ENCODE measurements at places on chromosomes 1 and 21.
A peak's percentile ranks its signal among the peaks of the same experiment; 100 is the strongest.

- DNase-seq: no peak
Observed at GRCh38 chr1:47013293-47013692, 10.2 kb upstream of the CYP4X1 start.

DNA sequence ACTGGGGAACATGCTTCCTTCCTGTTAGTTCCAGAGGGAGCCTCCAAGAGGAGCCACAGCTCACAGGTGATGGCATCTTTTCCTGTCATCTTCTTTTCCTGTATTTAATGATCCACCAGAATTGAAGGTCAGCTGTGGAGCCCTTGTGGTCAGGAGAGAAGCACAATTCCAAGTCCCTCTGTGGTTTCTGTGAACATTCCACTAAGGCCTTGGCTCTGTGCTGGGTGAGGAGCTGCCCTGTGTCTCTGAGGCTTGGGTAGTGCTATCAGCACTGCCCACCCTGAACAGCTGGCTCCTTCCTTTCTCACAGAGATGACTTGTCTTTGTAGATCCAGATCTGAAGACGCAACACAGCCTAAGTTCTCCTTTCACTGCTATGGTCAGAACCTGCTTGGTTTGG, 141.9 kb upstream of the MAP1LC3C start:
- DNase-seq: no peak

DNA sequence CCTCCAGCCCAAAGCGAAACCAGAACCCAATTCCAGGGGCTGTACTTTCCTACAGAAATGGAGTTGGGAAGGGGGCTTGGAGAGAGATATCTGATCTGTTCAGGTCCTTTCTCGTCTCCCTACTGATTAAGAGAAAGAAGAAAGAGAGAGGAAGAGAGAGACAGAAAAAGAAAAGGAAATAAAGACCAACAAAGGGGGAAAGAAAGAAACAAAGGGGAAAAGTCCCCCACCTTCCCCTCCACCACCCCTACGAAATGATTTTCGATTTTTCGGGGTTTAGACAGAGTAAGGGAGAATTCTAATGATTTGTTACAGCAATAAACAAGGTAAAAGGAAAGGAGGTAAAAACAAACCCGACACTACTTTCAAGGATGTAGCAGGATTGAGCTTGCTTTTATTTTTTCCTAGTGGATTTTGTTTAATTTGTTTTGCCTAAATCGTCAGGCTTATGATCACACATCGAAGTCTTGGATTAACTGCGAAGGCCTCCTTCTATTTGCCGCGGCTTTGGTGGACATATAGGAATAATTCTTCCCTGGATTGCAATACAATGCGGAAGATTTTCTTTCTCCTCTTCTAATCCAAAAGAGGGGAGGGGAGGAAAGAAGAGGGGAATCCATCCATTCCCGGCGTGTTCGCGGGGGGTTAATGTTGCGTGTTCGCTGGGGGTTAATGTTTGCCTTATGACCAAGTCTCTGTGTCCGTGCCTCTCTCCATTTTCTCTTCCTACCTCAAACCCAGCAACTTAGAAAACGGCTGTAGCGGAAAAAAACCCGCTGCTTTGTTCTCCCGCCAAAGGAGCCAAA, 1.9 kb downstream of the TAL1 start:
- DNase-seq: no peak

DNA sequence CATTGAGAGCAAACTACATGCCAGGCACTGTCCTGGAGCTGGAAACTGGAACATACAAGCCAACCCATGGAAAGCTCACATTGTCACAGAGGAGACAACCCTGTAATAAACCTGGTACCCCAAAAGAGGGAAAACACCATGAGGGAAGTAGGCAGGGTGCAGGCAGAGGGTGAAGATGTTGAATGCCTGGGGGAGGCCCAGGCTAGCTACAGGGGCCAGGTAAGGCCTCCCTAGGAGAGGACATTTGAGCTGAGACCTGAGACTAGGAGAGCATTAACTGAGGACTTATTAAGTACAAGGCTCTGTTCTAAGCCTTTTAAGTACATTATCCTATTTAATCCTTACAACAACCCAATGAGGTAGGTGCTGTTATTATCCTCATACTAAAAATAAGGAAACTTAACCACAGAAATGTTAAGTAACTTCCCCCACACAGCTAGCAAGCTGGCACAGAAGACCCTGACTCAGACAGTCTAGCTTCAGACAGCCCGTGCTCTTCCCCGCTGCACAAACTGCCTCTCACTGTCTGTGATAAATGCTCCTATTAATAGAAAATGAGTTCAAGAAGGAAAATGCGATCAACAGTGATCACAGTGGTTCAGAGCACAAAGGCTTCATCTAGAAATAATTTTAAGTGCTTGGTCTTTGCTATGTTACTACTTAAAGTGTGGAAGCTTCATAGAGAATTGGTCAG, 41.8 kb downstream of the ZNF281 start:
- no peak for DNase-seq

DNA sequence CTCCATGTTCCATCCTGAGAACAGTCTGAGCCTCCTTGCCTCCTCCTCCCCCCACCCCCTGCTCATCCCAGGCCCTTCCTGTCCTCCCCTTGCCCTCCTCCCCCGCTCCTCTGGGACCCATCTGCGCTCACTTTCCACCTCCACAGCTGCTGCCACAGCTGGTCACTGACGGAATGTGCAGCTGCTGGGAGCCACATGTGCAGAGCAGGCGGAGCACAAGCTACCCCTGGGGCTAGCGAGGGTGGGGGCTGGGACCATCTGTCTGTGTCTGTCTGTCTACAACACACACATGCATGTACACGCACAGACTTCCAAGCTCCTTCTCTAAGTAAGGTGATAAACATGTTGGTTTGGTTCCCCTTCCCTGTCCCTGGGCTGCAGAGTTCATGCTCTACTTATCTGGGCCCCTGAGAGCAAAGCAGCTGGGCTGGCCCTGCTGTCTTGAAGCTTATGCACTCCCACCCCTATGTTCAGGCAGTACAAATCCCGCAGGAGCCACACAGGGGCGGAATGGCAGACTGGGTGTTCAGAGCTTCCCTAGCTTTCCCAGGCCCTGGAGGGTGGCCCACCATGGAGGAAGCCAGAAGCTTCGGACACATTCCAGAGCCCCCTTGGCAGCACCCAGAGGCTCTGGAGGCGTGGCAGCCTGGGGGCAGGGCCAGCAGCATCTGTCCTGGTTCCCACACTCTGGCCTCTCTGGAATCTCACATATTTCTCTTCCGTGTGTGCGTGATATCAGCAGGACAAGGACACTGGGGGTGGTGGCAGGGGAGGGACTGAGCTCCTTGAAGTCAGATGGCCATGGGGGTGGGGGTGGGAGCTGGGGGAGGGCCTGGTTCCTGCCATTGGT, 7.0 kb upstream of the HEYL start:
- DNase-seq: no peak

DNA sequence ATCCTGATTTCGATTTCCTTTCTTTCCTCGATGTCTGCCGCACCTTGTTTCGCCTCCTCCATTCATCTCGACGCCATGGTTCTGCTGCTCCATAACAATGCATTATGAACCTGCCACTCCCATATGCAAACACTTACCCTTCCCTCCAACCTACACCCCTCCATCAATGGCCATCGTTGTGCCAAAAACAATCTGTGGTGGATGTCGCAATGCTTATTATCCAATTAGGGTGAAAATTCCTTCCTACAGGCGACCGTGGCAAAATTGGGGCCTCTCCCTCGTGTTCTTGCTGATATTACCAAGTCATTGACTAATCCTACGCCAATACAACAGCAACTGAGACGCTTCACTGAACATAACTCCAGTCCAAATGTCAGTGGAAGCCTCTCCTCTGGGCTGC, 40.3 kb downstream of the CLEC20A start:
- DNase-seq: no peak

- no peak for DNase-seq
Observed at GRCh38 chr1:12486059-12486341, 132.0 kb downstream of the DHRS3 start.

DNA sequence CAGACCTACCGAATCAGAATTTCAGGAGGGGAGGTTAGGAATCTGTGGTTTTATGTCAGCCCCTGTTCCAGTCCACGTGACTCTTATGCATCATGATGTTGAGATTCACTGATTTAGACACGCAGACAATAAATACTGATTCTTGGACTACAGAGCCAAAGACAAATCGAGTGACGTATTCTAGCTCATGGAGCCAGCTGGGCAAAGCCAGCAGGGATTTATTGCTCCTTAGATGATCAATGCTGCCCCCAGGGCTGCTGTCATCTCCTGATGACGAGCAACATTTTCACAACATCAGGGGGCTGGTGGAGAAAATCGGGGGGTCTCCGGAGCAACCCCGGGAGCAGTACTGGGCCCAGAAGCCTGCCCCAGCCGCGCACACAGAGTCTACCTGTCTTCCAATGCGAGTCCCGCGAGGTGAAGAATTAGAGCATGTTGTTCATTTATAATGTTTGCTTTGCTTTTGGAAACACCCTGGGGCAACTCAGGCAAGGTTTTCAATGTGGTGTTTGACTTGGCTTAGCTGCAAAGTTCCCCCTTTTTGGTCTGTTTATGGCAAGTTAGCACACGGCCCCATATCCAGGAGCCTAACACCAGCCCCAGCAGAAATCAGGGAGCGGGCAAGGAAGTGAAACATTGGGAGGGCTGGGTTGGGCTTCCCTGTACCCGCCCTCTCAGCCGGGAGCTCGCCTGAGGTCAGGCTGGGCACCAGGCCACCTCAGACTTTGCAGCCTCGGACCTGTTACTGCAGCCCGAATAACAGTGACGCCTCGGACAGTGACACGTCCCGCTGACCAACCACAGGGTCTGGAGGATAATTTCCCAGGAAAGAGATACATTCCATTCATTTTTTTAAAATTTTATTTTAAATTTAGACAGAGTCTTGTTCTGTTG, 19.9 kb upstream of the CLDN14 start:
- no peak for DNase-seq

DNA sequence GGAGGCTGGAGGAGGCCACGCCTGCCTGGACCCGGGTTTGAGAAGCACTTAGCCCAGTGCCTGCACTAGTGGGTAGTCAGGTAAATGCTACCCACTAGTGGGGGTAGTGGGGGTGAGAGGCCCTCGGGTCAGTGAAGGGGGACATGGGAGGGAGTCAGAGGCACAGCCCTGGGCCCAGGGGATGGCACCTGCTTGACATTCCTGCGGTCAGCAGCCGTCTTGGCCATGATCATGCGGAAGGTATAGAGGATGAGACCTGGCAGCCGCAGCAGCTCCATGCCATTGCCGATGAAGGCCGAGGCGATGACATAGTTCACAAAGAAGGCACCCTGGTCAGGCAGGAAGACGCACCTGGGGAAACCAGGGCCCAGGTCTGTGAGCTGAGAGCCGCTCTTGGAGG, 28.7 kb downstream of the TMEM63A start:
- DNase-seq: no peak

GRCh38 chr1:219123036-219123435, 50.6 kb upstream of the LYPLAL1 start:
- DNase-seq: no peak

- no peak for DNase-seq
Observed at GRCh38 chr1:65483993-65484754, 63.7 kb downstream of the LEPR start.

GRCh38 chr21:38691631-38692030, 114.1 kb upstream of the ETS2 start:
- DNase-seq: no peak

DNA sequence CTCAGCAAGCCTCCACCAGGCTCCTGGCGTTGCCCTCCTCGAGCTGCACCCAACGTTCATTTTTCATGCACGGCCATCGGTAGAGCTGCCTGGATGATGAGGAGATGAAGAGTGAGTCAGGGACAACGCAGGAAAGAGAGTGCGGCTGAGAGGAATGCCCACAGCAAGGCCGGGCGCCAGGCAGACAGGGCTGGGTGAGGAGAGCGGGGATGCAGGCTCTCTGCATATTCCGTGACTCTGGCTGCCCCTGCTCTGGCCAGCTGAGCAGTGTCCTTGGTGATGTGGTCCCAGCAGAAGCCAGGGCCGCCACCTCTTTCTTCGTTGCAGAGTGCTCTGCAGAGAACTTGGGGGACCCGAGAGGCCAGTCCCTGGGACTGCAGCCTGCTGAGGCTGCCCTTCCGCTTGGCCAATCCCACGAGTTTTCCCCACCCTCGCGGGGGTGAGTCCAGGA, 10.8 kb downstream of the UMODL1 start:
- DNase-seq: no peak

DNA sequence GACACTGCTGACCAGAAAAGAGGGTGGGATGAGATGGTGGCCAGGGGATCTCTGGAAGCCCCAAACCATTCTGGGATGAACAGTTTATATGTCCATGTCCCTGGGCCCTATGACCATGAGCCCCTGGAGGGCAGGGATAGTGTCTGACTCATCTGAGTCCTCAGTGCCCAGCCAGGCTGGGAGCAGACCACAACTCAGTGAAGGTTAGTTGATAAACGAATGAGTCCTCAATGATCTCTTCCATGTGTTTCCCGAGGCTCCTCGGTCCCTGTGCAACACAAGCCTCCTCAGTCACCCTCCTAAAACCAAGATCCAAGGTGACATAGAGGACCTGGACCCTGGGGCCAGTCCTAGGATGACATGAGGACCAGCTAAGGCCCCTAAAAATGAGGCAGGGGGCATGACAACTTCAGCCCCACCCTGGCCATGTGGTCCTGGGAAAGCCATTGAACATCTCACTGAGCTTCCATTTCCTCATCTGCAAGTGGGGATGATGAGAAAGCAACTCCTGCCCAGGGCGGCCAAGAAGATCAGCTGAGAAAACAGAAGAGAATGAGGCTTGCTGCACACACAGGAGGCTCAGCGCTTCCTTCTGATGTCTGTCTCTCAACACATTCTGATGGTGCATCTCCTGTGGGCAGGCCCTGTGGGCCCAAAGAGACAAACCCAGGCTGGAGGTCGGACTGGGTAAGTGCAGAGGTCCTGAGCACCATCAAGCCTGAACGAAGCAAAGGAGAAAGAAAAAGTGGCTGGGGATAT, 86.3 kb downstream of the GLIS1 start:
- no peak for DNase-seq

GRCh38 chr1:15519625-15520024, 4.4 kb downstream of the CASP9 start:
- DNase-seq: no peak

- peak; percentile 59 for DNase-seq
Observed at GRCh38 chr1:27388337-27389005, 4.0 kb upstream of the GPR3 start.

DNA sequence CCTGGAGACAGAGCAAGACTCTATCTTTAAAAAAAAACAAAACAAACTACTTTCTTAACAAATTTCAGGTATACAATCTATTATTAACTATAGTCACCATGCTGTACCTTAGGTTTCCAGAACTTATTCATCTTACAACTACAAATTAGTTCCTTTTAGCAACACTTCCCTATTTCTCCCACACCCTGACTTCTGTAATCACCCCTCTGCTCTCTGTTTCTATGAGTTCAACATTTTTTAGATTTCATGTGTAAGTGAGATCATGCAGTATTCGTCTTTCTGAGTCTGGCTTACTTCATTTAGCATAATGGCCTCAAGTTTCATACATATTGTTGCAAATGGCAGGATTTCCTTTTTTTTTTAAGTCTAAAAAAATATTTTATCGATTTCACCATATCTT, 77.9 kb upstream of the LPGAT1 start:
- DNase-seq: no peak

- no peak for DNase-seq
Observed at GRCh38 chr1:82141390-82141789, 340.7 kb downstream of the ADGRL2 start.

- DNase-seq: no peak
Observed at GRCh38 chr1:183871142-183871541, 66.2 kb downstream of the RGL1 start.

GRCh38 chr1:162633081-162633762, 958 bp downstream of the DDR2 start:
- DNase-seq: no peak
